ENCODE measurements at places on chromosomes 5 and 9.

DNA sequence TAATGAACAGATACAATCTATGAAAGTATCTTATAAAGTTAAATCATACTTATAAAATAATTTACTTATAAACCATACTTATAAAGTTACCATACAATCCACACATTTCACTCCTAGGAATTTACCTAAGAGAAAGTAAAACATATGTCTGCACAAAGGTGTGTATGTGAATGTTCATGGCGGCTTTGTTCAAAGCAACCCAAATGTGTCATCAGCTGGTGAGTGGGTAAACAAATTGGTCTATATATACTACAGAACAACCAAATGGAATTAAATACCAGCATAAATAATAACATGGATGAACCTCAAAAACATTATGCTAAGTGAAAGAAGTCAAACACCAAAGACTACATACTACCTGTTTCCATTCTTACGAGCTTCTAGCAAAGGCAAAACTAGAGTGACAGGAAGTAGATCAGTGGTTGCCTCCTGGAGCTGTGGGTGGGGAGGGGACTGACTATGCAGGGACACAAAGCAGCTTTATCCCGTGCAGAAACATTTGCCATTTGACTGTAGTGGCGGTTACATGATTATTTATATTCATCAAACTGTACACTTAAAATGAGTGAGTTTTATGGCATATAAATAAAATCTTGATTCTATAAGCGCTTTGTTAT, 10.6 kb downstream of the TRAF1 start:
- peak; percentile 31 for DNase-seq

- DNase-seq: no peak
These were observed 4.4 kb upstream of the DCTN4 start for GRCh38 chr5:150763023-150763769.

DNA sequence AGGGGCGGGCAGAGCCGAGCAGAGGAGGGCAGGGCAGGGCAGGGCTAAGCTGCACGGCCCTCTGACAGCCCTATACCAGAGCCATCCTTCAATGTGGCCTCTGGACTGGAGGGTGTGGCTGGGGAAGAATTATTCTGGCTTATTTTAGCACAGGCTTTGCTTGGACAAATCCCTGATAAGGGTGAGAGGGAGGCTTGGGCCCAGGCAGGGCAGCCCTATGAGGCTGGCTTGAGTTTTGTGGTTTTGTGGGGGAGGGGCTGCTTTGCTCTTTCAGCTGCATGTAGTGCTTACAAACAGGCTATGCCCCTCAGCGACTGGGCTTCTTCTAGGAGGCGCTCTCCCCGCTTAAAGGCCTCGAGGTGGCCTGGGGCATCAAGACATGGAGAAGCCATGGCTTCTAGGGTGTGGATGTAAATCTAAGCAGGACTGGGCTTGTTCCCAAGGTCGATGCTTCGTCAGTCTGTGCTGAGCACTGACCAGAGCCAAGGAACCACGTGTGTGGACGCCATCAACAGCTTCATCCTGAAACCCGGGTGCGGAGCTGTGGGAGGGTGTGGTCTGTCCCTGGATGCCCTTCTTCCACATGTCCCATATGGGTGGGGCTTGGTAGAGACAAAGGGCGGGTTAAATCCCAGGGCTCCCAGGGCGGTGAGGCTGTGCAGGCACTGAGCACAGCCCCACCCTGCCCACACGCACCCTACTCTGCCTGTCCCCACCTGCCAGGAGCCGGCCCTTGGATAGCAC, 45.7 kb upstream of the IPPK start:
- no peak for DNase-seq

DNA sequence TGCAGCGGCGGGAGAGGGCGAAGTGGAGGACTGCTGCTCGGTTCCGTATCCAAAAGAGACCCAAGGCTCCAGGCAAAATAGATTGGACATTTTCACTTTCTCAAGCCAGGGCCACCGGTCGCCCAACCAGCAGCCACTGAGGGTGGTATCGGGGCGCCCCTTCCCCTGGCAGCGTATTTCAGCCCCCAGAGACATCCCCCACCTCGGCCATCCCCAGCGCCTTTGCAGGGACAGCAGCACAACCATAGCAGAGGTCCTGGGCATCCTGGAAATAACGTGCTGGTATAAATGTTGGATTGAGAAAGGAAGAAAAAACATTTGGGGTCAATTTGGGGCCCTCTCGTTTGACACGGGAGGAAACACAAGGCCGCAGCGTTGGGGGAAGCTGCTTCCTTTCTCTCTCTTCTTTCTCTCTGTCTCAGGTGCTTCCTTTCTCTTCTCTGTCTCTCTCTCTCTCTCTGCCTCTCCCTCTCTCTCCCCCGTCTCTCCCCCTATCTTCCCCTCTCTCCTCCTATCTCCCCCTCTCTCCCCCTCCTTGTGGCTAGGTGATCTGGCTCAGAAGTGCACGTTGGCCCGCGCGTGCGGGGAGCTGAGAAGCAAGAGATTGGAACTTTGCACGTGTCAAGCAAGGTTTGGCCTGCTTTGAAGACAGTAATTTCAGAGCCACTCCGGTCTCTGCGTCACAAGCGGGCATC, 624 bp upstream of the RETREG1 start:
- DNase-seq: no peak

DNA sequence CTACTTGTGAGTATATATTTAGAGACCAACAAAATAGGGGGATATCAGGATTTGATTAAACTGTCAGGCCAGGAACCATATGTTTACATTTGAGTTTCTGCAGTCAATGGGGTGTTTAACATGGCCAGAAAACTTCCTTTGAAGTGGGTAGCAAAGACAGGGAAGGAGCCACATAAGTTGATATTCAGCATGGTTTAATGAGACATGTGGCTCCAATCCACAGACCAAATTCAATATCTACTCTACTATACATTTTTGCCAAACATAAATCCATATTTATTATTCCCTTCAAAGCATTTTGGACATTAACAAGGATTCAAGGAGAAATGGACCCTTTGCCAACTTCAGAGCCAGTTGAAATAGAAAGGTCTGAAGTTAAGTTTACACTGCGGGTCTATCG, 99.8 kb downstream of the TAF11L14 start:
- DNase-seq: no peak

DNA sequence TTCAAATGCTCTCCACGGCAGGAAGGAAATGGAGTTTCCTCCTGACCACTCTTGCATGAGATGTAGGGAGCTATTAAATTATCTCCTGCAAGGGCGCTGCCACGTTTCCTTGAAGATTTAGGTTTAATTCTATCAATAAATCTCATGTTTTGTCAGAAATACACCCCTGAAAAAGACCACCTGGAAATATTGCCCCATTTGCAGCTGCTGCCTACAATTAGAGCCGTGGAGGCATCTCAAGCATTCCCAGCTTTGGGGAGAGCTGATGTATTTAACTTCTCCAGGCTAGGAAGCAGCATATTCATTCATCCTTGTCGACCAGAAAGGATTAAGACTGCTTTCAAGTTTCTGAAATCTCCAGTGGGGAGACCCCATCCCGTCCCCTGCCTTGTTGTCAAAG, 40.5 kb downstream of the CCNJL start:
- DNase-seq: no peak

DNA sequence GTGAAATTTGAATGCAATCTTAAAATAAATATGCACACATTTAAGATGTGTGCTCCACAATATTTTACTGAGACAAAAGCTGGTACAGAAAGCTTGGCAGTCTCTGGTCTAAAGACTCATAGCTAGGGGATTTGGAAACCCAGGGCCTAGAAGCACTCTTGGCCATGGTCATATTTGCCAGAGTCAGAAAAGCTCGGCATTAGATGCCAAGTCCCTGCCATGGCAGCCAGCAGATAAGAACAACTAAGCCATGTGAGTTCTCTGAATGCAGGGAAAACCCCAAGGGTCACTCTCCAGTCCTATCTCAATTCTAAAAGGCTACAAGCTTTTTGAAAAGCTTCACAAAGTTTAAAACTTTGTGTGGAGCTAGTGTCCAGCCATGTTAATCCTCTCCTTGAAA, 119.5 kb downstream of the FAM114A2 start:
- no peak for DNase-seq

- DNase-seq: no peak
These were observed 22.3 kb downstream of the PJA2 start for GRCh38 chr5:109387408-109387974.
